ENCODE measurements at places on chromosomes 5 and 9.

DNA sequence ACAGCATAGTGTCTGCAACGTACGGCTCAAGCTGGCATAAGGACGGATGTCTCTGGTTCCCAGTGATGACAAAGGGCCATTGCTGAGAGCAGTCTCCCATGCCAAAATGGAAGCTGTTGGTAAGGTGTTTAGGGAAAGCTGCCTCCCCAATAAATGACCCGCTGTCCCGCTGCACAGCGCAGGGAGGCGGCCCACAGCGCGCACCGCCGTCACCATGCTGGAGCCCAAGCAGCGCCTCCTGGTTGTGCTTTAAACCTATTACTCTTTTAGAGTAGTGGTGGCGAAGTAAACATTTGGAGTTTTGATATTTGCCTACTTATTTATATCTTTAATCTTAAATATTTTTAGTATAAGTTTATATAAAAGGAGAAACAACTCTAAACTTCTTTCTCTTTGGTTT is 70.4 kb upstream of the C5orf63 start:
- no peak for DNase-seq

DNA sequence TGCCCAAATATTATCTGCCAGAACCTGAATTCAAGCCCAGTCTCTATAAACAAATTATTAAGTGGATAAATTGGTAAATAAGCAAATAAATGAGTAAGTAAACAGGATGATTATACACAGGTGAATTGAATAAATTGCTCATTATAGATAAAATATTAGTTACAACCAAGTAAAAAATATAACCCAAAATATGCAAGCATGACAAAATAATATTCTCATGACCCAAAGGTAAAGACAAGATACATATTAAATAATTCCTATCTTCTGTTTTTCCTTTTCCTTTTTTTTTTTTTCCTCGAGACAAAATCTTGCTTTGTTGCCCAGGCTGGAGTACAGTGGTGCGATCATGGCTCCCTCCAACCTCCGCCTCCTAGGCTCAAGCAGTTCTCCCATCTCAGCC is 21.2 kb upstream of the FSD1L start:
- DNase-seq: no peak

GRCh38 chr5:144284931-144285502 is 114.3 kb downstream of the KCTD16 start:
- DNase-seq: no peak

- DNase-seq: no peak
Observed at GRCh38 chr9:33227008-33227398, 13.0 kb upstream of the SPINK4 start.

- no peak for DNase-seq
Observed at GRCh38 chr9:111900151-111900857, 3.7 kb downstream of the UGCG start.

- DNase-seq: no peak
Observed at GRCh38 chr5:156753846-156754245, 96.2 kb upstream of the PPP1R2B start.

GRCh38 chr5:54717870-54718269 is 200.3 kb downstream of the SNX18 start:
- DNase-seq: no peak

- no peak for DNase-seq
Observed at GRCh38 chr5:133758641-133759040, 146.3 kb upstream of the FSTL4 start.

GRCh38 chr9:36665387-36665786 is 92.7 kb downstream of the MELK start:
- DNase-seq: no peak

GRCh38 chr5:66869347-66869746 is 273.2 kb downstream of the MAST4 start:
- no peak for DNase-seq

GRCh38 chr5:6734243-6734700 is 21.0 kb downstream of the TENT4A start:
- DNase-seq: no peak

GRCh38 chr5:91556-92263 is at the start of gene PLEKHG4B:
TSS of gene PLEKHG4B (plus strand) at chr5:92168. CDS start at chr5:92232, 64 bp downstream.
- DNase-seq: no peak

GRCh38 chr9:19441730-19442129 is 32.9 kb downstream of the ACER2 start:
- no peak for DNase-seq

GRCh38 chr5:168869615-168870227 is 290.6 kb upstream of the PANK3 start:
- no peak for DNase-seq

DNA sequence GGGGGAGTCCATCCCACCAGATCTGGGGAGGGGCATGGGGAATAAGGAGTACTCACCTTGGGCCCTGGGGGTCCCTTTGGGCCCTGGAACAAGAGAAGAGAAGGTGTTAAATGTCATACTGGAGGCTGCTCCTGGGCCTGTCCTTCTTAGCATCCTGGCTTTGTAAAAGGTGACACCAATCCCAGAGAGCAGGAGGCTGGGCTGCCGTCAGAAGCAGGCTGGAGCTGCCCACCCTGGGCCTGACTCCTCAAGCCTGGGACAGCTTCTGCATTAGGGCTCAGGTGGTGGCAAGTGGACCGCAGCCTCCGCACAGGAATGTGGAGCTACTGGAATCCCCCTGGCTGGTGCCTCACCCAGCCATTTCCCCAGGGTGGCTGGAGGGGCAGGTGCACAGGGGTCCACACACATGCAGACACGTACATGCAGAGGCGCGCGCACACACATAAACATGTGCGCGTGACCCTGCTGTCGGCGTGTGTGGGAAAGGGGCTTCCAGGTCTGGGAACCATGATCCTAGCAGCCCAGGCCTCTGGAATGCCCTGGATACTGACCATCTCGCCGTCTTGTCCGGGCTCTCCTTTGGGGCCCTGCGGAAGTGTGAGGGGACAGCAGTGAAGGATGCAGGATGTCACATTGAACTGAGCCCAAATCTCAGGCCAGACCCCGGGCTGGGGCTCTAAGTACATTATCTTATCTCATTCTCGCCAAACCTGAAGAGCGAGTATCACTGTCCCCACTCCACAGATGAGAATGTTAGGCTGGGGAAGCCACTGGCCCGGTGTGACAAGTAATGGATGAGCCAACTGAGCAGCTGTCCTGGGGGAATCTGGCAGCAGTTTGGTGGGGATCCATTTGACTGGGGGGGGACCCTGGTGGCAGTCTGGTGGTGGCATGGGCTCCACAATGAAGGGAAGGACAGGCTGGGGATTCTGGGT is 29.3 kb upstream of the PHYKPL start:
- DNase-seq: no peak

DNA sequence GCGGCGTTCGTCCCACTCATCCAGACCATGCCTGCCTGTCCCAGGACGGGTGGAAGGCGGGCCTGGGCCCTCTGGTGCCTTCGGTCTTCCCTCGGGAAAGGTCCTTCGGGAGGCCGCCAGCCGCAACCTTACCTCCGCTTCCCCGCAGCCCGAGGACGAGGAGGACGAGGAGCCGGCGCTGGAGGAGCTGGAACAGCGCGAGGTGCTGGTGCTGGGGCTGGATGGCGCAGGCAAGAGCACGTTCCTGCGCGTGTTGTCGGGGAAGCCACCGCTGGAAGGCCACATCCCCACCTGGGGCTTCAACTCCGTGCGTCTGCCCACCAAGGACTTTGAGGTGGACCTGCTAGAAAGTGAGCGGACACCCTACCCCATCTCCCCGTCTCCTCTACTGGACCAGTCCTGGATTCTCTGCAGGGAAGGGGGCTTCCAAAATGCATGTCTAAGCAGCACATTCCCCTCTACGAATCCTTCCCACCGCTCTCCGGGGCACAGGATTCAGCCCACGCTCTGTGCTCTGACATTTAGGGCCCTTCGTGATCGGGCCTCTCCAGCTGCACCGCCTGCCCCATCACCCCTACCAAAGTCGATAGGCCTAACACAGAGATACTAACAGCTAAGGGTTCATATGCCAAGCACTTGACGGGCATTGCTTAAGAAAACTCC is 1.1 kb downstream of the ARL10 start:
- DNase-seq: no peak

DNA sequence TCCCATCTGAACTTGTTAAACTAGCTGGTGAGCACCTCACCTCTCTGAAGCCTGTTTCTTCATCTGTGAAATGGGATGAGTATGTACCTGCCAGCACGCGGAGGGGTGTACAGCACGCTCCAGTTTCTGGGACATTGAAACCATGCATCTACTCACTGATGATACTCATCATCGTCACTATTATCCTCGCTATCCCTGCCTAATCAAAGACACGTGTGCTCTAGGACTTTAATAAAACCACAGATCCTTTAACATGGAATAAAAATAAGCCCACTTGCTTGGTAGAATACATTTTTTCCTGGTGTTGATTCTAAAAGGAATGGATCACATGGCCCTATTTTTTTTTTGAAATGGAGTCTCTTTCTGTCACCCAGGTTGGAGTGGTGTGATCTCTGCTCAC is 37.3 kb upstream of the POMT1 start:
- DNase-seq: no peak

DNA sequence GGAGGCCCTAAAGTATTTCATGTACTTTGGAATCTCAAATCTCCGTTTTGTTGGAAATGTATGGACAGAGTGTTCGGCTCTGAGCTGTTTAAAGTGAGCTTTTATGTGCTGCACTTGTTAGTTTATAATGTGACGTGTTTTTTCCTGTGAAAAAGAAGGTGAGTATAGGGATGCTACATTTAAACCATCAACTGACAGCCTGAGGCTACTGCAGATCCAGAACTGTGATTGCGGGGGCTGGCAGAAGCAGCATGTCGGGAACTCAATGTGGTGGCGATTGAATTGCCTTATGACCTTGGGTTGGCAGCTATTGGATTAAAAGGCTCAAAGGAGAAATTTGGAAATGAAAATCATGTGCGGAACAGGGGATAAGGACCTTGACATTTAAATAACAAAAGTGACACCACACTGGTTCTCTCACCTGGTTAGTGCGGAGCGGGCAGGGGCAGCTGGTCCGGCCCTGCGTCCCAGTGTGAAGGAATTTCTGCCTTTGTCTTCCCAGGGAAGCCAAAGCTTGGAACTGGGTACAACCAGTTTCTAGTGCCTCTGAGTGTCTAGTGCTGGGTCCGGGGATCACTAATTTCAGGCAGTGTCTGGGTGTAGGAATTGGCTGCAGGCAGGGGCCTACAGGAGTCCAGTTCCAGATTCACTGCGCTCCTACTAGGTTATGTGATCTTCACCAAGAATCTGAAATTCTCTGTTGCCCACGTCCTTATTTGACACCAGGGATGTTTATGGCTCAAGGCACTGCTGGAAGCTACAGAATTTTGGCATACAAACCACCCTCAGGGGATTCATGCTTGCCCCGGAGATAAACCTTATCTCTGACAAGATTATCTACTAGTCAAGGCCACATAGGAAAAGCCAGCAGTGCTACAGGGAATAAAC is 120.7 kb upstream of the ERCC6L2 start:
- DNase-seq: no peak

DNA sequence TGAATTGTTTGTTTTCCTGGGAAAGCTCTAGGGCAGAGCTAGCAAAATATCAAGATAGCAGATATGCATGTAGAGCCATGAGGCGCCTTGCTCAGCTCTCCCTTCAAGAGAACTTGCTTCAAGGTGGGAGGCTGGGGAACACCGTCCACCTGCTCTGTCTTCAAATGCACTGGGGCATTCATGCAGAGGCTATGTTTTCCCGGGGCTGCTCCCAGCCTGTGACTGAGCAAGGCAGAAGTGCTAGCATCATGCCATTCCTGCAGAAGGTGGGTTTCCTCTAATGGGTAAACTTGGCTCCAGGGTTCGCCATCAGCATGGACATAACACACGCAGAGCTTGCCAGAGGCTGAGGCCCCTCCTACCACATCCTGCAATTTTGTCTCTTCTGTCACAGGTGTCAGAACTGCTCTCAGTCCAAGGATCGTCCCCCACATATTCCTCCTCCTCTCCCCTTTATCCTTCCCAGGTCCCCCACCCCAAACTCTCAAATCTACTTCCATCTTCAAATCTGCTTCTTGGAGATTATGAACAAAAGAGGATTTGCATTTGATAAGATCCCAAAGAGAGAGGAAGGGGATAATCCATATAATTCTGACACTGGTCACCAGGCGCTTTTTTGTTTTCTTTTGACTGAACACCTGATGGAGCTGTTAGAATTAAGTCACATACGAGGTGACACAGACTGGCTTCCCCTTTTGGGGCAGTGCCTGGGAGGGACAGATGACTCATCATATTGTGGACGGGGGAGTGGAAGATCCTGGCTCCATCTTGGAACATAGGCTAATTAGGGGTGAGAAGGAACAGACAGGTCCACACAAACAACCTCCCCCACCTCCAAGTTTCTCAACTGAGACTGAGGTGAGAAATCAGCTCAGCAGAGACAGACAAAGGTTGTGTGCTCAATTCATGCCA is 85.0 kb upstream of the TAF11L2 start:
- DNase-seq: no peak

DNA sequence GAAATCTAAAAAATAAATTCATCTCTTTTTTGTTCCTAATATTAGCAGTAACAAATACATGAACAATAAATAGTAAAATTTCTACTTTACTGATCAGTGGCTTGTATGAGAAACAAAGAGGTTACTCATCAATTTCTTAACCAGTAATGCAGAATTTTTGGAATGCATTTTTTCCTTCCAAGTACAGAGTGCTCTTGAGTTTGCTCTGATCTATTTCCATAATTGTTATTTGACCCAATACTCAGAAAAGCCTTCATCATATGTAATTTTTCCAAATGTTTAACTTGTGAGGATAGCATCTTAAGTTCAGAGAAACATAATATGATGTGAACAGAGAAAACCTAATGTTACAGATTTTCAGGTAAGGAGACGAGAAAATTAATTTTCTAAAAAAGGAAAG is 47.3 kb downstream of the FBN2 start:
- DNase-seq: no peak

- DNase-seq: no peak
Observed at GRCh38 chr5:135127439-135128240, 93.6 kb upstream of the PITX1 start.

GRCh38 chr9:129549684-129550083 is 71.2 kb downstream of the C9orf50 start:
- peak; percentile 52 for DNase-seq

GRCh38 chr5:158079097-158079496 is 220.2 kb upstream of the CLINT1 start:
- DNase-seq: no peak

DNA sequence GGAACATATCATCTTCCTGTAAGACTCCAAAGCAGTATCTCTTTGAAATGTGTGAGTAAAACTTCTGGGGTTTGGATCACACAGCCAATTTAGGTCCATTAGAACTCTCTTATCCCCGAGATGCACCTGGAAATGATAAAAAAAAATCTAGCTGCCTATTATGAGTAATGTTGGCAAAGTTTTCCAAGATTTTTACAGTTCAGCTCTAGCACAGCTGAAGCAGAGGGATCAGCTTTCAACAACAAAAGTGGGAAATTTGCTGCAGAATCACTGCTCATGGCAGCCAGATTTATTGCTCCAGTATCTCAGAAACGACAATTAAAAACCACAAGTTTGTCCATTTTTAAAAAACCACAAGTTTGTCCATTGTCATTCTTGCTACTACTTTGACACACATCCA is 292.2 kb downstream of the IRX2 start:
- no peak for DNase-seq
